Foreskin keratinocyte (primary cell): ENCODE measurements at places on chromosomes 2 and 18.

GRCh38 chr18:7876354-7877104 is 309.4 kb downstream of the PTPRM start:
- no peak for DNase-seq

GRCh38 chr18:78376046-78376445 is 603.6 kb upstream of the SALL3 start:
- no peak for DNase-seq

DNA sequence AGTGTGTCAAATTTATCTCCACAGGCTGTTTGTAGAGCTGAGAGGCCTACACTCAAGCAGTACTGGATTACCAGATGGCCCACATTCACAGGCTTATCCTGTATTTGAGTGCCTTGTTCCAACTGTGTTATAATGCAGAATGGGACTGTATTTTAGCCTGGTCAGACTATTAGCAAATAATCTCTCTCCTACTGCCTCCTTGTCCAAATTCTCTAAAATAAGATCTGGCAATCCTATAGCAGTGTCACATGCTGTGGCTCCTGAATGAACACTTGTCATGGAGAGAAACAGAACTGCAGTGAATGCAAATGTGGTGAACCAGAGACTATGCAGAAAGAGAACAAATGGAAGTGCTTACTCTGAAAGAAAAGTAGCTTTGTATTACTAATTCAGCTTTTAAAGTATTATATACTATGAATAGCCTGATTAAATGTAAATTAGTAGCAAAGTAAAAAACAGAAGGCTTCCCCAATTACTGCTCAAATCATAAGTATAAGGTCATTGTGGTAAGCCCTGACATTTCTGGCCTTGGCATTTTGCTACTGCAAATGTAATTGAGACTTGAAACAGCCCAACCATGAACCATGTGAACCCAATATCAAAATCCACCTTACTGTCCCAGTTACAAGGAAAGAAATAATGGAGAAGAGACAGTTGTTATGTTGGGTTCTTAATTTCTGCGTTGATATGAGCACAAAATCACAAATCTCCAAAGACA is 80.0 kb downstream of the MAP4K3 start:
- no peak for DNase-seq

GRCh38 chr18:59300676-59301285 is 17.7 kb downstream of the CPLX4 start:
- DNase-seq, result no peak

GRCh38 chr2:20576598-20577115 is 74.2 kb downstream of the HS1BP3 start:
- DNase-seq, result no peak

- DNase-seq, result no peak
Measured at GRCh38 chr2:175932675-175933074, 69.4 kb downstream of the LNPK start.

- DNase-seq, result no peak
Measured at GRCh38 chr2:229416116-229416694, 145.1 kb upstream of the PID1 start.

DNA sequence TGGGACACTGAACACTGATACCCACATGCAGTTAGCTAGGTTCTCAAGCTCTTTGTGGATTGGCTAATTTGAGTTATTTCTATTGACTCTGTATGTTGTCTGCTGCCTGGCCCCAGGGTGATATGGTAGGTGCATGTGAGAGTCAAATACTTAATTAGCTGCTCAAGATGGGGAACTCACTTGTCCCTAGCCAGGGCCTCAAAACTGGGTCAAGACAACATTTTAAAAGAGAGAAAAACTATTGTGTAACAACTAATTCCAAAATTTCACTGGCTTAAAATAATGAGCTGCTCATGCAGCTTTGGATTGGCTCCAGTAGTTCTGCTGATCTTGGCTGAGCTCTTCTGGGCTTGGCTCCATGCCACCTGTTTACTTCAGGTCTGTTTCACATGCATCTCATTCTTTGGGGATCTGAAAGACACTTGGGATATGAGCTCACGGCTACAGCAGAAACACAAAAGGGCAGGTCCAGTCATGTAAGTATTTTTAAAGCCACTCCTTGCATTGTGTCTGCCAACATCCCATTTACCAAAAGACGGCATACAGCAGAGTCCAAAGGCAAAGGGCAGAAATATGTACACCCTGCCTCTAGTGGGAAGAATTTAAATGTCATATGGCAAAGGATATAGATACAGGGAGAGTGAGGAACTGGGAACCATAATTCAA is 716.8 kb downstream of the SUCLG1 start:
- peak; percentile 52 for DNase-seq

- DNase-seq, result no peak
Measured at GRCh38 chr2:226767056-226767813, 32.4 kb downstream of the IRS1 start.

DNA sequence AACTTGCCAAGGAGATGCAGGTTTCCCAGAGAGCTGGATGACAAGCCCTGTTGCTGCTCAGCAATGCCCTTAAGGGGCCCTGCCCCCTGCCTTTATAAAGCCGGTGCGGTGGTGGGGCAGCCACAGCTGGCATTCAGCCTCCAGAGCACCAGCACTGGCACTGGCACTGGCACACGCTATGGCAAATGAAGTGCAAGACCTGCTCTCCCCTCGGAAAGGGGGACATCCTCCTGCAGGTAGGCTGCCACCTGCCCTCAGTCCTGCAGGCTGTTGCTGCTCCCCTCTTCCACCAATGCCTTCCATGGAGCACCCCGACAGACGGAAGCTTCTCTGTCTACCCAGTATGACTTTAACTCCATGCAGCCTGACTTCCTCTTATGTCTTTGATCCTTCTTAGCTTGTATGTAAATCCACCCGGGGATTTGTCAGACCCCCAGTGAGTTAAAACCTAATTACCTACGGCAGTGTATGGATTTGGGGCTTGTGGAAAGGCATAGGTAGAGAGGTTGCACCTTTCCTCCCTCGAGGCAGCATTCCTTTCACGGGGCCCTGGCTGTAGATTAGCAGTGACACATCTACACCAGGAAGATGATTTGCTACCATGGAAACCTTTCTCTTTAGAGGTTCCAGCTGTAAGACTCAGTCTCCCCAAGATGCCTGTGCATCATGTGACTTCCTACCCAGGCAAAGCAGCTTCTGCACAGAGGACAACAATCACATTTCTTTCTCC is at the start of gene DAPL1:
TSS of gene DAPL1 (plus strand) at position 123 of the 730 bp plus-strand sequence. CDS start at position 179, 56 bp downstream.
- DNase-seq, result peak; percentile 49

DNA sequence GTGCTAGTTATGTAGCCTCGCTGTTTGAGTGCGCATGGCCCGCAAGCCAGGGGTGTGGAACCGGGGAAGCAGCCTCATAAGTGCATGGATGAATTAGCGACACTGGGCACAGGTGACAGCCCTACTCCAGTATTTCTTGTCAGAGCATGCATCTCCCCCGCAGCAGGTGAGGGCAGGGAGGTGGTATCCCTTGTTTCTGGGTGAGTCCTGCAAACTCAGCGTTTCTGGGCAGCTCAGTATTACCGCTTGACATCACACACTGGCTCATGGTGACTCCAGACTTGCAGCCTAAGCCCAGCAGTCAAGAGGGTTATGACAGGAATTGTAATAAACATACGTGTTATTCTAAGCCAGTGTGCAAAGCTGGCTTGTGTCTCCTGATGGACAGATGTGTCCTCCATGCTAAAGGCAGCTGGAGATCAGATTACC is 2.5 kb downstream of the CABLES1 start:
- DNase-seq, result no peak

- DNase-seq, result peak; percentile 85
Measured at GRCh38 chr18:52054324-52054723, 285.7 kb upstream of the DCC start.

GRCh38 chr2:6370753-6371551 is 494.8 kb downstream of the CMPK2 start:
- DNase-seq, result no peak

DNA sequence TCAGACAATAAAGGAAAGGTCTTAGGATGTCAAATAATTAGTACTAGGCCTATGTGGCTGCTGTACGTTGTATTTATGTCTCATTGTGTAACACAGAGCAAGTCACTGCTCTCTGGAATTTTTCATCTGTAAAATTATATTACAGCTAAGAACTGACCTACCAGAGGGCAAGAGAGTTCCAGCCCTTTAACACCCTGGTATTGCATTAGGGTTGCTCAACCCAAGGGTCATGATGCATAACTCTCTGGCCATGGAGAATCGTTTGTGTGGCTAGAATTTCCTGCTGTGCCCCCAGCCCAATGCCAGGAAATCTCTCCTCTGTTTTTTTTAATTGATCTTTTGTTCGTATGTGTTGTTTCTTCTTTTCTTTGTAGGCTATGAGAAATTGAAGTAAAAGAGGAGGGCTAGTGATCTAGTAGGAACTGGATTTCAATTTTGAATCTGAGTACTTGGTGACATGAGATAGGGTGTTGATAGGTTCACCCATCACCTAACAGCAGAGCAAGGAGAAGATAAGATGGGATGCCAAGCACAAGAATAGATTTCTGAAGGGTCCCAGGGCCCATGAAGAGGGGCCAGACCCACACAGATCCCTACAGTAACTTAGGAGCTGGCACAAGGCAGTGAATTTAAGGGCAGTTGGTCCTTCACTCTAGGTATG is 571.2 kb upstream of the TNP1 start:
- DNase-seq, result no peak

DNA sequence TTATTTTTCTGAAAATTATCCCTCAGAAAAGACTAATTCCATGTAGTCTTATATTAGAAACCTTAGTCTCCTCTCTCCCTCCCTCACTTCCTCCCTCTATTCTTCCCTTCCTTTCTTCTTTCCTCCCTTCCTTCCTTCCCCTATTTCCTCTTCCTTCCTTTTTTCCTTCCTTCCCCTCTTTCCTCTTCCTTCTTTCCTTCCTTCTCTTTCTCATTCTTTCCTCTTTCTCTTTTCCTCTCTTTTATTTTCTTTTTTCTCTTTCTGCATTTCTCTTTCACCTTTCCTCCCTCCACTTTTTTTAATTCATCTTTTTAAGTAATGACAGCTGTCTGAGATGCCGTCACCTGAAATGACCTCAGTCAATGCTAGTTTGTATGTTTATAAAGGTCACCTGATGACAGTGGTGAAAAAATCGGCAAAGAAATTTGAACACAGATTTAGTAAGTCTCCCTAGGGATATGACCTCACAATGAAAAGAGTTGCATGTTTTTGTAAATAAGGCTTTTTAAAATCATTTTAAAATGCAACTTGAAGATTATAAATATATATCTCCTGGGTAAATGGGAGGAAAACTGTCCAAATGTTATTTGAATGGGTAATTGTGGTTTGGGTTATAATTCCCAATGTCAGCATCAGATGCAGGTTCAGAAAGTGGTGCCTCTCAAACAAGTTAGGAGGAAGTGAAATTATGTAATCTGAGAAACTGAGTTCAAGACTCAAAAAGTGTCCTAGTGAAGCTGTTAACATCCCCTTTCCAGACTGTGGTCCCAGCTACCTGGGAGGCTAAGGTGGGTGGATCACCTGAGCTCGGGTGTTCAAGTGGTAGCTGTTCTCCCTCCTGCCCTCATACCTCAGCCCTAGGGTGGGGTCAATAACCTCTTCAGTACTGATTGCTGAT is 90.3 kb upstream of the ST3GAL5 start:
- no peak for DNase-seq
